GM13977 (cell line): ENCODE measurements at places on chromosomes 12 and 14.

- no peak for DNase-seq
Measured at GRCh38 chr12:84704856-84705255, 207.7 kb downstream of the SLC6A15 start.

DNA sequence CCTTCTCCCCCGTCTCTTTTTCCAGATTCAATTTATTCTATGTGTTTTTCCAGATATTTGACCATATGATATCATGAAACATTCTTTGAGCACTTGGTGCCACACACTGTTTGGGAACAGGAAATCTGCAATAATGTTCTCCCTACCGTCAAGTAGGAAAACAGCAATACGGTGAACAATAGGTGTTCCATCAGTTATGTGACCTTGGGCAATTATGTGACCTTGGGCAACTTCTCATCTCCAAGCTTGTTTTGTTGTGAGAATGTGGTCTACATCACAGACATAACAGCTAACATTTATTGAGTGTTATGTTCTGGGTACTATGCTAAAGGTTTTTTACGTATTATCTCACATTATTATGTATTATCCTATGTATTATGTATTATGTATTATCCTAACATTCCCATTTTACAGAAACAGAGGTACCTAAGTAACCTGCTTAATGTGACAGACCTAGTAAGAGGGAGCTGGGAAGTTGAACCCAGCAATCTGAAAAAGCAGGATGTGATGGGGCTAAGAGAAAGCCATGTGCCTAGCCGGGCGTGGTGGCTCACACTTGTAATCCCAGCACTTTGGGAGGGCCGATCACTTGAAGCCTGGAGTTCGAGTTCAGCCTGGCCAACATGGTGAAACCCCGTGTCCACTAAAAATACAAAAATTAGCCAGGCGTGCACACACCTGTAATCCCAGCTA, 1.2 kb upstream of the NEK9 start:
- DNase-seq, result no peak

DNA sequence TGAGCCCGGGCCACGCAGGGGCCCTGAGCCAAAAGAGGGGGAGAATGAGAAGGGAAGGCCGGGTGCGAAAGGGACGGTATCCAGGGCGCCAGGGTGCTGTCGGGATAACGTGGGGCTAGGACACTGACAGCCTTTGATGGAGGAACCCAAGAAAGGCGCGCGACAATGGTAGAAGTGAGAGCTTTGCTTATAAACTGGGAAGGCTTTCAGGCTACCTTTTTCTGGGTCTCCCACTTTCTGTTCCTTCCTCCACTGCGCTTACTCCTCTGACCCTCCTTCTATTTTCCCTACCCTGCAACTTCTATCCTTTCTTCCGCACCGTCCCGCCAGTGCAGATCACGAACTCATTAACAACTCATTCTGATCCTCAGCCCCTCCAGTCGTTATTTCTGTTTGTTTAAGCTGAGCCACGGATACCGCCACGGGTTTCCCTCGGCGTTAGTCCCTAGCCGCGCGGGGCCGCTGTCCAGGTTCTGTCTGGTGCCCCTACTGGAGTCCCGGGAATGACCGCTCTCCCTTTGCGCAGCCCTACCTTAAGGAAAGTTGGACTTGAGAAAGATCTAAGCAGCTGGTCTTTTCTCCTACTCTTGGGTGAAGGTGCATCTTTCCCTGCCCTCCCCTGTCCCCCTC, 3.0 kb downstream of the SSTR1 start:
- peak; percentile 13 for DNase-seq

DNA sequence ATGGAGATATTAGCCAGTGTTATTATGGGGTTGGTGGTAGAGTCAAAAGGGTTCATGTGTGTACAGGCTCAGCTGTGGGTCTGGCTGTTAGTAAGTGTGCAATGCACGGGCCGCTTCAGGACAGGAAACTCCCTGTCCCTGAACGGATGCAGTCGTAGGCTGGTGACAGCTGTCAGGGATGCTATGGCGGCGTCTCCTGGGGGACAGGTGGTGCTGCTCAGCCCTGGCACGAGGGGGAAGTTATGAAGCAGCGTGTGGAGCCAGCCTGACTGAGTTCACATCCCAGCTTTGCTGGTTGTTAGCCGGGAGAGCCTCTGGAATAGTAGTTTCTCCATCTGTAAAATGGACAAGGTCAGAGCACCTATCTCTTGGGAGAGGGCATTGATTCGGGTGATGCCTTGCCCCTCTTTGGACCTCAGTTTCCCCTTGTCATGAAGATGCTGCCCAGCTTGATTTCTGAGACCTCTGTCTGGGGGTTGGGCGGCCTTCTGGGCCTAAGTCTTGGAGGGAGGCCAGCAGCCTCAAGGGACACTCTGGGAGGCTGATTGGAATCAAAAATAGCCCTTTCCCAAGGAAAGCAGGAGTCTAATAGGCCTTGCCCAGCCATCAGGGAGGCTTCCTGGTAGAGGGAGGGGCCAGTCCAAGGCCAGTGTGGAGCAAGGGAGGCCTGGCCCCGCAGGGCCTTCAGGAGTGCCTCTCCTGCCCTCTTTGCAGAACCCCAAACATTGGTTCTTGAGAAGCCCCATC, 7.1 kb downstream of the ASB2 start:
- DNase-seq, result no peak

GRCh38 chr12:67916266-67916970, 72.8 kb upstream of the IFNG-AS1 start:
- no peak for DNase-seq

DNA sequence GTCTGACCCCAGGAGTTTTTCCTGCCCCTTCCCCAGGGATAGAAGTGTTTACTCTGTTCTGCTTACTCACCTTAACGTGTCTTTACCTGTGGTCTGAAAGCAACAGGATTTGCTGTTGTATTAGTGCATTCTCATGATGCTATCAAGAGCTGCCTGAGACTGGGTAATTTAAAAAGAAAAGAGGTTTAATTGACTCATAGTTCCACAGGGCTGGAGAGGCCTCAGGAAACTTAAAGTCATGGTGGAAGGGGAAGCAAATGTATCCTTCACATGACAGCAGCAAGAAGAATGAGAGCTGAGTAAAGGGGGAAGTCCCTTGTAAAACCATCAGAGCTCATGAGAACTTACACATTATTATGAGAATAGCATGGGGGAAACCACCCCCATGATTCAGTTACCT, 240.4 kb downstream of the SNAPC1 start:
- no peak for DNase-seq

DNA sequence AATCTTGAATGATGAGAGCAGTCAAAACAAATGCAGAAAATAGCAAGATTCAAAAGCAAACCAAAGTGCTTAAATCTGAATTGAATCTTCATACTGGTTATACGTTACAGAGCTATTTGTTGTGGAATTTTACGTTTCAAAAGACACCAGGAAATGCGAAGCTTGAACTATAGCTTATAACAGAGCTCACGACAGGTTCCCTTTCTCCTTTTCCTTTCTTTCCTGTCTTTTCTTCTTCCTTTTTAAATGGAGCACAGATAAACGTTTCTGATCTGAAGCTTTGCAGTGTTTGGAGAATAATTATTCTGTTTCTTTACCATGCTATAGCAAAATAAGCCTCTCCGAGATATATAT, 492.6 kb upstream of the GARIN6 start:
- DNase-seq, result no peak

DNA sequence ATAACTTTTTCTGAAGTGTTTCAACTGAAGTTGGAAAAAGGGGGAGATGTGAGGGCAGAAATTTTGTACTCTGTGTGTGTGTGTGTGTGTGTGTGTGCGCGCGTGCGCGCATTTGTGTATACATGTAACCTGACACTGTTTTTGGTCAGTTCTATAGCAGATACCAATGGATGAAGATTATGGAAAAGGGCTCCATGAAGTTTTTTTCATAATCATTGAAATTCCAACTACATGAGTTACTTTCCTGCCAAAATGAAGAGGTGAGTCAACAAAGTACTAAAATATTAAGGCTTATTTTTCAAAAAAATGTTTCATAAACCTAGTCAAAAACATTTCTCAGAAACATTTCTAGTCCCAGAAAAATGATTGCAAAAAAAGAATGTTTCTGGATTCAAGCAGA, 25.7 kb upstream of the CERS5 start:
- DNase-seq, result no peak

- no peak for DNase-seq
Measured at GRCh38 chr14:91229005-91229382, 15.5 kb downstream of the GPR68 start.

GRCh38 chr14:68263563-68264259, 444.1 kb downstream of the RAD51B start:
- no peak for DNase-seq

GRCh38 chr12:109770861-109771670, 57.4 kb downstream of the FAM222A start:
- DNase-seq, result no peak

DNA sequence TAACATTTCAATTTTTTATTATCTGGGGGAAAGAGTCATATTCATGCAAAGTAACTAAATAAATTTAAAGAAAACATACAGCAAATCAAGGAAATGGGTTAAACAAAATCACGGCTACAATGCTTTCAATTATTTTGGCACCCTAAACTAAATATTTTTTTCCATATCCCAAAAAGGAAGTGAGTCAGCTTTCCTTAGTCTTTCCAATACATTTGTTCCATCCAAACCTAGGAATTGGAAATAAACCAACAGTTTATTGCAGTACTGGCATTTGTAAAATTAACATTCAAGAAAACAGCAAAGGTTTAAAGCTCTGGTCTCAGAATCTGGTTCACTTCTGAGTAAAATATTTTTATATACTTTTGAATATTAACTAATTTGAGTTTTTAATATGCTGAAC, 89.2 kb downstream of the BCL2L14 start:
- no peak for DNase-seq

GRCh38 chr14:85087201-85087600, 442.7 kb upstream of the FLRT2 start:
- DNase-seq, result no peak

DNA sequence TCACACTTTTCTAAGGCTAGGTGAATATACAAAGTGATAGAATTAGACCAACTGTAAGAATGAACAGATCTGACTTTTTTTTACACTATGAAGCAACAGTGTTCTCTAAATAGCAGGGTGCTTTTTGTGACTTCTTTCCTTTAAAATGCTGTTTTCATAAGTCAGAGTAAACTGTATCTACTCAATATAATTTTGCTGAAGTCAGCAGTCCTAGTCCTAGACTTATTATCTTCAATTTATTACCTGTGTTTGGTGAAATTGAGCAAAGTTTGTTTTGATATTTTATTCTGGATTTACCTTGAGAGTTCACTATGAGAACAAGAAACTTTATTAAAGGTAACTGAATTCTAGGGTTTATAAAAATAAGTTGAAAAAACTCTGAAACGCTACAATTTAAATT, 651.3 kb upstream of the MIS18BP1 start:
- no peak for DNase-seq

DNA sequence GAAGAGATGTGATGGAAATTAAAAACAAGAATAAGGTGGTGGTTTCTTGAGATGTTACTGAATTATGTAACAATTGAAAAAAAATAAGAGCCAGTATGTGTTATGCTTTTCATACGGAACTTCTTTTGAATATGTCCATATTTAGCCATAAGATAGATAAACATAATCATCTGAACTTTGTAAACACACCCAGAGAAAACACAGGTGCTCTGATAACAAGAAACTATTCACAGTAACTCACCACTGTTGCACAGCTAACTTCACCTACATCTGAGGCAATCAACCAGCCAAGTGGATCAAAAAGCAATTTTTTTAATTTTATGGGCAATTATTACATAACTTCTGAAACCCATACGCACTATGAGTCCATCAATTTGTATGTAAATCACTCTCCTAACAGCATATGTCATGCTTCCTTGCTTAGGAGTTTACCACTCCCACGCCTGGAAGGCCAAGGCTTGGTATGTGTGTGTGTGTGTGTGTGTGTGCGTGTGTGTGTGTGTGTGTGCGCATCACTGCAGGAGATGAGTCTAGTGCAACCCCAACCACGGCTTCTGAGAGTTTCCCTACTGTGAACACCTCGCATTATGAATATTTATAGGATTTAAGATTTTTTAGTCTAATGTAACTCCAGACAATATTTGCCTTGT, 443.4 kb downstream of the BCAT1 start:
- DNase-seq, result no peak

GRCh38 chr12:129257524-129257923, 404.2 kb downstream of the GLT1D1 start:
- no peak for DNase-seq

GRCh38 chr12:123099560-123100192, 51.2 kb downstream of the PITPNM2 start:
- DNase-seq, result no peak

DNA sequence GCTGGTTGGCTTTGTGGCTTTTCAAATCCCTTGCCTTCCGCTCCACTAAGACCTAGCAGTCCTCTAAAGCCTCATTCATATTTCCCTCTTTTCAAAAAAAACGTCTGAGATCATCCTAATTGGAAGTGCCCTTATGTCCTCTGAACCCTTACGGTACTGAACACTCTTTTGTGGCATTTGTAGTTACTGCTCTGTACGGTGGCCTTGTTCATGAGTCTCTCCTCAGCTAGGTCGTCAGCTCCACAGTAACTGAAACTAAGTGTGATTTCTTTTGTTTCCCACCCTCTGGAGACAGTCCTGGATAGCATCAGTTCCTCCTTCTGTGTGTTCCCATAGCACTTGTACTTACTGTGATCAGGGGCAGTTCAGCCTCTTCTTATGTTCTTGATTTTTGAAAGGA, 49.7 kb downstream of the DAAM1 start:
- DNase-seq, result no peak

GRCh38 chr12:62210422-62210821, 49.8 kb upstream of the USP15 start:
- DNase-seq, result peak; percentile 31

DNA sequence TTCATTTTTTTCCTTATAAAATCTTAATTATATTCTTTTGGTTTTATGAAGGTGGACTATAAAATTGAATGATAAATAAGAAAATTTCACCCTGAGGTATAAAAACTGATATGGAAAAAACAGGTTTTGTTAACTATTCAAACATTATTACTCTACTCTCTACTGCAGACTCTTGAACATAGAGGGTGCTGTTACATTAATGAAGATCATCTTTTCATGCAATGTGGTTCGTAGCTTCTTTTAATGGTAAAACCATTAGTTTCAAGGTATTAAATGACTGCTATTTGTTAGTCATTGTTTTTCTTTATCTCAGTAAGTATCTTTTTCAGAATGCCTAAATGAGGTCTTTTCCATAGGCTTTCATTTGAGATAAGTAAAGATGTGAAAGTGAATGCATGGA, 510.4 kb downstream of the SLC16A7 start:
- no peak for DNase-seq

DNA sequence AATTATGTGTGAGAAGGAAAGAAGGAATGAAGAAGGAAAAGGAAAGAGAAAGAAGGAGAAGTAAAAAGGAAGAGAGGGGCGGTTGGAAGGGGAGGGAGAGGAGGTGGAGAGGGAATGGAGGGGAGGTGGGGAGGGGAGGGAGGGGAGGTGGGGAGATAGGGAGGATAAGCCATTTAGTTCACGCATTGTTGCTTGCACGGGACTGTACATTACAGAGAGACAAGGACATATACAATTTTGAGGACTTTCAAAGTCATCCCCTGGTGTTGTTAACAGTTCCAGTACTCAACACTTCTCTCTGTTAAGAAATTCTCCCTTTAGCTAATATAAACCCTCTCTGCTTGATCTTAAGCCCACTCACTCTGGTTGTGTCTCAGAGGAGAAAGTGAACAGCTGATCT, 312.5 kb downstream of the GRIN2B start:
- DNase-seq, result no peak

- DNase-seq, result no peak
Measured at GRCh38 chr12:91863702-91864101, 281.9 kb downstream of the BTG1 start.

DNA sequence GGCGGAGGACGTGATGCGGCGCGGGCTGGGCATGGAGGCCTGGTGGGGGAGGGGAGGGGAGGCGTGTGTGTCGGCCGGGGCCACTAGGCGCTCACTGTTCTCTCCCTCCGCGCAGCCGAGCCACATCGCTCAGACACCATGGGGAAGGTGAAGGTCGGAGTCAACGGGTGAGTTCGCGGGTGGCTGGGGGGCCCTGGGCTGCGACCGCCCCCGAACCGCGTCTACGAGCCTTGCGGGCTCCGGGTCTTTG, 303 bp downstream of the GAPDH start:
- no peak for DNase-seq
